ENCODE measurements at places on chromosomes 3 and 15.

DNA sequence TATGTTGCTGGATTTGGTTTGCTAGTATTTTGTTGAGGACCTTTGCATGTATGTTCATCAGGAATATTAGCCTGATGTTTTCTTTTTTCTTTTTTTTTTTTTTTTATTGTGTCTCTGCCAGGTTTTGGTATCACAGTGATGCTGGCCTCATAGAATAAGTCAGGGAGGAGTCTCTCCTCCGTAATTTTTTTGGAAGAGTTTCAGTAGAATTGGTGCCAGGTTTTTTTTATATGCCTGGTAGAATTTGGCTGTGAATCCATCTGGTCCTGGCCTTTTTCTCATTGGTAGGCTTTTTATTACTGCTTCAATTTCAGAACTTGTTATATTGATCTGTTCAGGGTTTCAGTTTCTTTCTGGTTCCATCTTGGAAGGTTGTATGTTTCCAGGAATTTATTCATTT lies 165.8 kb downstream of the VPS8 start:
- no peak for DNase-seq

DNA sequence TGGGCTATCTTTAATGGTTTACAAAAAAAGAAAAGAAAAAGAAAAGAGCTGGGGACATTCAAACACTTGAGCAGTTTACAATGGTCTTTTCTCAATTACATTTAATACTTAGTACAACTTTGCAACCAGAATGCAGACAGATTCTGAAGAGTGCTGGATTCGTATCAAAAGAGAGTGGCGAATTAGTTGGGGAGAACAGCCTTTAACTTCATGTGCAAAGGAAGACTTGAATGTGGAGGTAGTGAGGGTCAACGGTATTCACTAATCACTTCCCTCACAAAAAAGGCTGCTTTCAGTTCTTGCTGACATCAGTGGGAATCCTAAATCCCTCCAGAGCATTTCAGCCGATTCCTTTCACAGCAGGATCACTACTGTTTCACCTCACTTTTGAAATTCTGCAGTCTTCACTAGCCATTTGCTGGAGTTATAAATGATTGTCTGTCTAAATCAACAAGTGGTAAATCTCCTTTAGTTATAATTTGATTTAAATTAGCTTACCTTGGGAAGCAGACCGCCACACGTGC lies 323.0 kb upstream of the SEMA6D start:
- DNase-seq: no peak

DNA sequence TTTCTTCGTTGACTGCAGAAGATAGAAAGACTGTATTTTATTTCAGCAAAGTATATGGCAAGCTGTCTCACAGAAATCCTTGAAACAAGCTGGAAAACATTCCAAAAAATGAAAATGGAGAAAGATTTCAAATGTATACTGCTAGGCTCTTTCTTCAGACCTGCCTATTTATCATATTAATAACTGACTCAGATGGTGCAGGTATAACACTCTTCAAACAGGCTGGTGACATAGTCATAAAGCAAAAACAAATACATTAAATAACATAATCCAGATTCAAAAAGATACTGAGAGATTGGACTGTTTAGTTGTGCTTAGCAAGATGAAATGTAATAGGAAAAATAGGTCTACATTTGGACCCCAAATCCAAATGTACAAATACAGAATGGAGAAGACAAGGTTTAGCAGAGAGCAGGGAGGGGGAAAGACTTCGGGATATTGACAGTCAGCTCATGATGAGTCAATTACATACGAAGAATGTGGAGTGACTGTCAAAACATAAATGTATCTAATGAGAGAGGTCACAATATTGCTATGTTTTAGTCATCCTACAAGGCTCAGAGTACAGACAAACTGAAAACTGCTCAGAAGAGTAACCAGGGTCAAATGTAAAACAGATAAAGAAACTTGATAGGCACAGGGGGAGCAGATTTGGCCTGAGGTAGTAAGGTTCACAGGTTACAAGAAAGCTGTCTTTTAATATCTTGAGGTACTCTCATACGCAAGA lies 88.7 kb downstream of the DMXL2 start:
- no peak for DNase-seq

GRCh38 chr15:83810110-83810509 lies 156.2 kb downstream of the ADAMTSL3 start:
- no peak for DNase-seq

DNA sequence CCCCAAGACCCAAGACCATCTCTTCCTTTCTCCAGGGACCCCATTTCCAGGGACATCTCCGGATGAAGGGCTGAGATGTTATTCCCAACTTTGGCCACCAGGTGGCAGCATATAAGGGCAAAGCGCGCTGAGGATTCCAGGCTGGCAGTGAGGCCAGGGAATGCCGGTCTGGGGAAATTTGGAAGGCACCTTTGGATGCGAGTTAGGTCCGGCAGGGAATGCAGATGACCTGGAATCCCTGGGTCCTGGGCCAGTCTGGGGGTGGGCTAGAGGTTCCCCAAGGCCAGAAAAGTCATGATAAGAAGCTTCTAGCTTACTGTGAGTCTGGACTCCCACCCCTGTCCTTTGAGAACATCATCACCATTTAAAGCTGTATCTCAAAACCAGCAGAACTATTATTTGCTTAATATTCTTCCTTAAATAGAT lies 1.6 kb upstream of the CHST13 start:
- DNase-seq: peak; percentile 58

DNA sequence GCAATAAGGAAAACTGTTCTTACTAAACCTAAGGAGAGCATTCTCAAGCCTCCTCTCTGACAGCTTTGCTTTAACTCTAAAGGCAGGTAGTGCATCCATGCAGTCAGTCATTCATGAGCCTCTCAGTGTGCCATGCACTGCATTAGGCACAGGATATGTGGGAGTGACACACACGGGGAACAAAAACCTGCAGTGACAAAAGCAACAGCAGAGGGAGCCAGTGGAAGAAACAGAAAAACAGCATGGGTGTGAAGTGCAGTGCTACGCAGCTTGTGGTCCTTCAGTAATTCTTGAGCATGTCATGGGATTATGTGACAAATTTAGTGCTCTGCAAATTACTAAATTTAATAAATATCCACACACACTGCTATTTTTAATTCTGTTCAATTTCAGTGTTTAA lies 230.7 kb downstream of the BBX start:
- DNase-seq: peak; percentile 47

GRCh38 chr15:25556136-25556535 lies 117.3 kb upstream of the UBE3A start:
- no peak for DNase-seq

- no peak for DNase-seq
These were observed 10.5 kb upstream of the CTSH start for GRCh38 chr15:78955355-78955754.

DNA sequence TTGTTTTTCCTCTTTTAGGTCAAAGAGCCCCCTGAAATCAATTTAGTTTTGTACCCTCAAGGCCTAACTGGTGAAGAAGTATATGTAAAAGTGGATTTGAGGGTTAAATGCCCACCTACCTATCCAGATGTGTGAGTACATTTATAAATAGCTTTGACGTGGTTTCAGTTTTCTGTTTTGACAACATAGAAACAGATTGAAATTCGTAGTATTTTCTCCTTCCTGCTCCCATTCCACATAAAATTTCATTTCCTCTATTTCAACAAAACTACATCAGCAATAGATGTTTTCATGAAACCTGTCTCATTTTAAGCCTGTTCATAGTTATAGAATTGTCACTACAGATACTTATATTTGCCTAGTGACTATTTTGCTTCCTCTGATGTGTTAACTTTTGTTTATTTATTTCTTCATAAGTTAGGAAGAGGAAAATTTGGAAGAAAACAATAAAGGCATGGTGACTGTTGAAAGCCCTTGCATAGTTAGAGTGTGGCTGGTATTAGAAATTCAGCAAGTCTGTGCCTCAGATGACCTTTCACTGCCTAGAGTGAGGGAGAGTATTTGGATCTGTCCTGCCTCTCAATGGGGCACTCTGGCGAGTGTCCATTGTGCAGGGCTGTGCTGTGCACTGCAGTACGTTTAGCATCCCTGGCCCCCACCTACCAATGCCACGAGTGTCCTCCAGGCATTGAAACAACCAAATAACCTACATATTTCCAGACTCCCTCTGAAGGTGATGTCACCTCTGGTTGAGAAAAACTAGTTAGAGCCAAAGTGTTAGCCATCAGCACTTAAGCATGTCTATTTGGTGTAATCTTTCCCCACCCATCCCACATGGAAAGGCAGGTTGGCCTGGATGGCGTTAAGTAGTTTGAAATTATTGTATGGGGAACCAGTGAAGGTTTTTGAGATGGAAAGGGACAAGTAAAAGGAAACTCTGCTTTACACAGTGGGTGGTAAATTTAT lies 5.9 kb downstream of the EIF2AK4 start:
- DNase-seq: no peak

DNA sequence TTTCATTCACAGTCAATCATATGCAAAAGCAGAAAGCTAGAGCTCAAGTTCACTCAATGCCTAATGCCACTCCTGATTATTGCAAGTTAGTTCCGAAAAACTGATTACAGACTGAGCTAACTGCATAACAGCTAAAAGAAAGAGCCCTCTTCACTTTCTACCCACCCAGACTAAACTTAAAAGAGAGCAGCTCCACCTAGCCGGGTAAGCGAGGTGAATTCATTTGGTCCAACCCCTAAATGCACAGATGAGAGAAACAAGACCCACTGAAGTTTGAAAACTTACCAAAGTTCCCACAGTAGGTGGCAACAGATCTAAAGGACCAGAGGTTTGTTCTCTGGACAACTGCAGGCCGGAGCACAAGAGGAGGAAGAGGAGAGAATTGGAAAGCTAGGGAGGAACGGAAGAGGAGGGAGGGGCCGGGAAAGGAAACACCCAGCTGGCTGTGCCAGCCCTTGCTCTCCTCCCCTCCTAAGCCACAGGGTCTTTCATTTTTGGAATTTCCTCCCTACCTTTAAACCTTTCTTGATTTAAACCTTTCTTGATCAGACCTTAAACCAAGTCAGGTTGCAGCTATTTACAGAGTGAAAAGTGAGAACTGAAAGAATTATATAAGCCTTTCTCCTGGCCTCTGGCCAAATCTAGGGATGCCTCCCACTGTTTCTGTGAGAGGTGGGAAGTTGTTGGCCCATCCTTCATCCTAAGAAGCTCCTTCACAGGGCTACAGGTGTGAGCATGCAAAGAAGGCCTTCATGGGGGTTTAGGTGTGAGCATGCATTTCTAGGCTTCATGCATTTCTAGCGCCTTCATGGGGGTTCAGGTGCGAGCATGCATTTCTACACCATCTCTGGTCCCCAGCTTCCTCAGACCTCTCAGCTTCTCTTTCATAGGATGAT lies 114.7 kb upstream of the LMOD3 start:
- DNase-seq: peak; percentile 6

- DNase-seq: no peak
These were observed 42.1 kb upstream of the DLG1 start for GRCh38 chr3:197340521-197340871.

- no peak for DNase-seq
These were observed 65.8 kb upstream of the AKAP13 start for GRCh38 chr15:85314633-85315032.

DNA sequence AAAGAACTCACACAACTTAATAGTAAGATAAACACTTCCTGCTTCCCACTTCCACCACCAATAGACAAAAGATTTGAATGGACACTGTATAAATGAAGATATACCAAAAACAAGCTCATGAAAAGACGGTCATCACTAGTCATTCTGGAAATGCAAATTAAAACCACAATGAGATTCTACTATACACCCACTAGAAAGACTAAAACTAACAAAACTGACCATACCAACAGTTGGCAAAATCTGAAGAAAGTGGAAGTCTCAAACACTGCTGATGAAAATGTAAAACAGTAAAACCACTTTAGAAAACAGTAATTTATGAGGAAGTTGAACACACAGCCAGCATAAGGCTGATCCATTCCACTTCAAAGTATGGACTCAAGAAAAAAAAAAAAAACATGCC lies 35.6 kb upstream of the CD96 start:
- DNase-seq: no peak

DNA sequence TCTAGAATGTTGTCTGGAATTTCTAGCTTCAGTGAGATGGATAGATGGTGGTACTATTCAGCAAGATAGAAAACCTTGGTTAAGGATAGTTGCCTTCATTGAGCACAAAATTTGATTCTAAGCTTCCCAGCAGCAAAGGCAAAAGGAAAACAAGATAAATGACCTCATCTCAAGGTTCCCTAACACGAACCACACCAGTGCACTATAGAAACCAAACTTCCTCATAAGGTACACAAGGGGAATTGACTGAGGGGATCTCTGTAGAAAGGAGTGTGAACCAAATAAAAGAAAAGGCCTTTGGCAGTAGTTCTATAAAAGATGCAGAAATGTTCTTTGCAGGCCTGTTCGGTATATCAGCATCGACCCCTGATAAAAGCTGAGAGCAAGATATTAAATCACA lies 288.9 kb downstream of the SHQ1 start:
- no peak for DNase-seq

DNA sequence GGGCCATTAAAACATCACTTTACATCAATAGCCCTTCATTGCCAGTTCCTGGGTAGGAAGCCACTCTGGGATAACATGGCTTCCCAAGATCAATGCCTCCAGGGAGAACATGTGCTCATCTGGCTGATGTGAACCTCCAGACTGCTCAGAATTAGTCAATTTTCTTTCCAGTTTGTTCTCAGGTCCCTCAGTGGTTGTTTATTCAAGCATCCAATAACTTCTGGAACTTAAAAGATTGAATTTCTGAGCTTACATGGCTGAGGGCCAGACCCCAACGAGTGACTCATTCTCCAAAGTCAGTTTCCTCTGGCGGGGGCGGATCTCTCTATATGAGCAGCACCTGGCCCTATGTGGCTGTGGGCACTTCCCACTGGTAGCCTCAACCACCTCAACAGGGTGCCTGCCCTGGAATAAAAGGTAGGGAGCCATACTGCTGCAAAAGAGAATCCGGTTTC lies 34.0 kb downstream of the LYZL4 start:
- DNase-seq: peak; percentile 76

DNA sequence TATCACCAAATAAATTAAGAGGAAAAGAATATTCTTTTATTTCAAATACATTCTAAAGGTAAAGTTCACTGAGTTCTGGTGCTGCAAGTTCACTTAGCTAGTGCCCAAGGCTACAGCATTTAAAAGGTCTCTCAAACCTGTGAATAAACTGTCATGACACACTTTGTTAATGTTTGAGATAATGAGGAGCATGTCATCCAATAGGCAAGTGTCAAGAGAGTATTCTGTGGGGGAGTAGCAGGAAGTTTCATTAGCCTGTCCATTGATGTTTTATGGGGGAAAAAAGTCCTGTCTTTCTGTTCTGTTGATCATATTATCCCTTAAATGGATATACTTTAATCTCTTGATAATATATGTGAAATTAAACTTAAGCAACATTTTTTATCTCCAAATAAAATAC lies 4.0 kb downstream of the SPESP1 start:
- no peak for DNase-seq

DNA sequence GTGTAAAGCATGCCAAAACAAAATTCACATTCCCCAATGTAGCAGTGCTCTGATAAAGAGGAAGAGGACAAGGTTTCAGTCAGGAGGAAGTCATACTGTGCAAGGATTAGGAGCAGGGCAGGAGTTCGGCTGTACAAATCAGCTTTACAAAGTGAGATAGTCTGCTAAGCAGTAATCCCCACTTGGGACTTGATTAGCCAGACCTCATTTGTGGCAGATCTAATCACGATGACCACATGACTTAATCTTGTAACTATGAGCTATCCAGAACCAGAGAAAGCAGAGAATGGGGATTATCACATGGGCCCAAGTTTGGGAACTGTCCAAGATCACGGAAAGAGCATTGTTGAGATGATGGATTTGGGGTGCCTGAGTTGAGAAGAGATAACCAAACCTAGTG lies 7.8 kb downstream of the DCBLD2 start:
- no peak for DNase-seq
